ENCODE measurements at places on chromosomes 11 and 22.

- DNase-seq = no peak
These were observed 47.0 kb upstream of the TIMP3 start for GRCh38 chr22:32754413-32755041.

GRCh38 chr22:41239443-41240128 is 1.1 kb downstream of the CHADL start:
- DNase-seq = no peak

- no peak for DNase-seq
These were observed 40.9 kb upstream of the MUC5AC start for GRCh38 chr11:1116666-1117390.

DNA sequence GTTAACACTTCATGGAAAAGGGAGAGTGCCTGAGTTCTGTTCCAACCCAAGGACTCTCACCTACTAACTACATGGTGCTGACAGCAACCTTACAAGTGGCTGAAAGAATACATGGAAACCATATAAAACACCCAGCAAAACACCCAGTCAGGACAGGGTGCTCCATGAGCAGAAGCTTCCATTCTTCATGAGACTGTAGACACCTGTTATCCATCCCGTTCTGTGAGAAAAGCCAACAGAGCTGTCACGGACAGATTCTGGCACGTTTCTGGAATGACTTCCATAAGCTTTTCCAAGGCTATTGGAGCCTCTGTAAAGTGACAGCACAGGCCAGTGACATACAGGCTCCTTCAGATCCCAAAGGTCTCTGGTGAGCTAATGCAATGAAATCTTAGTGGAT is 23.2 kb downstream of the PRR14L start:
- no peak for DNase-seq

DNA sequence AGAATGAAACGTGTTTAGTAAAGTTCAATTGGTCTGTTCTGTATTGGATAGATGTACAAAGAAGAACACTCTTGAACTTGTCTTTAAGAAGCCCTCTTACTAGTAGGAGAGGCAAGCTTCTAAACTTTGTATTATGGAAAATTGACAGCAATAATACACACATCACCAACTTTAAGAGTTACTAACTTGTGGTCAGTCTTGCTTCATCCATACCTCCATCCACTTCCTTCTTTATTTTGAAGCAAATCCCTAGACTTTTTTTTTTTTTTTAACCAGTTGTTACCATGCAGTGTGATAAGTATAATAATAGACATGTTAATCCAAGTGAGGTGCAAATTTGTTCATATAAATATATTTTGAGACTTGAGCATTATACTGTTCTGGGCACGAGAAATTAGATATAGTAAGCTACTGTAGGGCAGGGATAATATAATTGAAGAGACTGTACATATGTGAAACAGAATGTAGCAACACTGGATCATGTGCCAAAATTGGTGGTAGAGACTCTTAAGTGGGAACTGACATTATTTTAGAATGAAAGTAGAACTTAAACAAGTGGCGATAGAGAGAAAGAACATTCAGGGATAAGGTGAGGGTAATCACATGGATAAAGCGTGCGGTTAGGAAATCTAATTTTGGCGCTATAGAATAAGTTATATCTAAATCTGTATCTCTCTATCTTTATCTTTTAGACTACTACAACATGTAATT is 6.5 kb downstream of the FAR1 start:
- DNase-seq = no peak

- DNase-seq = no peak
These were observed 24.7 kb downstream of the TUB start for GRCh38 chr11:8105666-8106065.

- peak; percentile 27 for DNase-seq
These were observed 85.9 kb downstream of the ZNF280B start for GRCh38 chr22:22422629-22423112.

- peak; percentile 63 for DNase-seq
These were observed 58.5 kb downstream of the IGLL1 start for GRCh38 chr22:23521441-23522113.

GRCh38 chr22:30969532-30970355 is 679 bp downstream of the TUG1 start:
- DNase-seq = peak; percentile 43

DNA sequence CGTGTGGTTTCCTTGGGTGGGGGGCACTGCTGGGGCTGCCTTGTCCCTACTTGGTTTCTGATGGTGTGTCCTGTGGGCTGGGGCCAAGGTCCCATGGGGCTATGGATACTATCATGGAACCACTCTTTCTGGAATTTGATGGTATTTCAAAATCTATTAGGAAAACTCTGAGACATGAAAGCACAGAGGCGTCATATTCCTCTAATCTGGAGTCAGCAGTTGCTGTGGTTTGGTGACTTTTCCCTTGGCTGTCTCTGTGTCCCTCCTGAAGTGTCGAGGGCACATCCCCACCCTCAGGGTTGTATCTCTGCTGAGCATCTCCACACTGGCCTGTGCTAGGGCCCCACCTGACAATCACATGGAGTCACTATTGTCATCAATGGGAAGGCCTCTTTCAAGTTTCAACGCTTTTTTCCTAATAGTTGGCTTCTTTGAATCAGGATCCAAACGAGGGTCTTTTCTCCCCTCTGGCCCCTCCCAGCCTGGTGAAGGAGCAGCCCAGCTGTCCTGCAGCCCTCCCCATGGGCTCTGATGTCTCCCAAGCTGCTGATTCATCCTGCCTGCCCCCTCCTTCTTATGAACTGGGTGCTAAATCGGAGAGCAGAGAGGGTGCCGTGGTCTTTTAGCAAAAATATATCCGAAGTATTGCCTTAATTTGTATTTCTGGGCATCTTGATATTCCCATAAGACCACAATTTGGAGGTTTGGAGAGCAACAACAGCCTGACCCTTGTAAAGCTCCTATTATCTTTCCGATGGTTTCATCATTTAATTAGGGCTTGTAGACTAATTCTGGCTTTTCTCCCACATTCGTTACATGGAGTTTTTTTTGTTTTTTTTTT is 38.5 kb downstream of the MED15 start:
- no peak for DNase-seq

DNA sequence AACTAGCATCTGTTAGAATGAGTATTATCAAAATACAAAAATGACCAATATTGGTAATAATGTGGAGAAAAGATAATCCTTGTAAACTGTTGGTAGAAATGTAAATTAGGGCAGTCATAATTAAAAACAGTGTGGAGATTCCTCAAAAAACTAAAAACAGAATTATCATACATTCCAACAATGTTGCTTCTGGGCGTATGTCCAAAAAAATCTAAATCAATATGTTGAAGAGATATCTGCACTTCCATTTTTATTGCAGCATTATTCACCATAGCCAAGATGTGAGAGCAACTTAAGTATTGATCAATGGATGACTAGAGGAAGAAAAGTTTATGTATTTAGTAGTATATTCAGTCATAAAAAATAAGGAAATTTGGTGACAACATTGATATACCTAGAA is 59.8 kb upstream of the OR9G4 start:
- DNase-seq = no peak

GRCh38 chr11:7451520-7451919 is 33.8 kb upstream of the OLFML1 start:
- DNase-seq = no peak

- DNase-seq = no peak
These were observed 98.0 kb downstream of the SLC36A4 start for GRCh38 chr11:93099806-93100205.

GRCh38 chr22:36021606-36022153 is 6.9 kb downstream of the RBFOX2 start:
- DNase-seq = no peak

DNA sequence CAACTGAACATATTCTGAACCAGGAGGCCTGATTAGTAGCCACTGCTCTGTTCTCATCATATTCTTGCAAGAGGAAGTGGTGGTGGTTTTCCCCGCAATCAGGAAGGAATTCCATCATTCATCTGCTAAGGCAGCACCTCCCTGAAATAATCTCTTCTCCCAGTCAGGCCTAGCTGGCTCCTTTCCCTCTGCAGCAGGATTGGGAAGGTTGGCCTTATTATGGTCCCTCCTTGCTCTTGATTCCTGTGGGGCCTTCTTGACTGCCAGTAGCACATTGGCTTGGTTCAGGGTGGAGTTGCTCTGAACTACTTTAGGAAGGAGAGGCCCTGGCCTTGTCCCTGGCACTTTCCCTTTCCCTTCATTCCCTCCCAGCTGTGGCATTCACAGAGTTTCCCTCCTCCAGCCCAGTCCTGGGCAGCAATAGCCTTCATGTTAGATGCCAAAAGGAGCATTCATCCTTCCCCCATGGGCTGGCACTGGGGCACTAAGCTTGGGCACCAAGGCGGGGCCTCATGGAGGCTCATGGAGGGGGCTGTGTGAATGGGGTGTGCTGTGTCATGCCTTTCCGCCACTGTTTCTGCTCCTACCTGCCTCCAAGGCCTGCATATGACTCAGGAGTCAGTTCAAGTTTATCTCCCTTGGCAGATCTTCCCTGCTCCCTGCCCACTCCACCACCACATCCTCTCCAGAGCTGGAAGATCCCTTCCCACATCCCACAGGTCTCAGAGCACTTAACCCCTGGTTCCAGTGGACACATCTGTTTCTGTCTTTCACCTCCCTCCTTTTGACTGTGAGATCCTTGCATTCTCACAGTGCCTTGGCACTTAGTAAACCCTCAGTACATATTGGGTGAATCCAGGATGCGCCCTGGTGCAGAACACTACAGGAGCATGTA is 27.6 kb upstream of the CD44 start:
- DNase-seq = no peak

GRCh38 chr11:94130298-94131046 is 1.8 kb downstream of the PANX1 start:
- no peak for DNase-seq

DNA sequence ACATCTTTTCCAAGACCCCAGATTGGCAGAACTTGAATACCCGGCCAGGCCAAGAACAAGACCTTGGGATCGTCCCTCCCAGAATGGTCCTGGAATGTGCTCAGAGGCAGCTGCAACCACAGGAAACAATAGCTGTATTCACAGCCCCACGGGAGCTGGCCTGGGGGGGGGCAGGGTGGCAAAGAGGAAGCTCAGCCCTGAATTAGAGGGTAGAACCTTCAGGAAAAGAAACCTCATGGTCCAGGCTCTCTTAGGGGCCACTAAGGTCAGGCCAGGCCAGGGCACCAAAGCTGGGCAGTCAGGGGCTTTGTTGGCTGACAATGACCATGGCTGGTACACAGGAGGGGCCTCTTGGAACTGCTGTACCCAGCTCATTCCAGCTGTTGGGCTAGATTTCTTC is 17.3 kb downstream of the RPL27A start:
- no peak for DNase-seq

- no peak for DNase-seq
These were observed 2.3 kb downstream of the SHANK3 start for GRCh38 chr22:50674606-50675552.

- DNase-seq = no peak
These were observed 20.1 kb upstream of the EIF3D start for GRCh38 chr22:36549033-36549432.

DNA sequence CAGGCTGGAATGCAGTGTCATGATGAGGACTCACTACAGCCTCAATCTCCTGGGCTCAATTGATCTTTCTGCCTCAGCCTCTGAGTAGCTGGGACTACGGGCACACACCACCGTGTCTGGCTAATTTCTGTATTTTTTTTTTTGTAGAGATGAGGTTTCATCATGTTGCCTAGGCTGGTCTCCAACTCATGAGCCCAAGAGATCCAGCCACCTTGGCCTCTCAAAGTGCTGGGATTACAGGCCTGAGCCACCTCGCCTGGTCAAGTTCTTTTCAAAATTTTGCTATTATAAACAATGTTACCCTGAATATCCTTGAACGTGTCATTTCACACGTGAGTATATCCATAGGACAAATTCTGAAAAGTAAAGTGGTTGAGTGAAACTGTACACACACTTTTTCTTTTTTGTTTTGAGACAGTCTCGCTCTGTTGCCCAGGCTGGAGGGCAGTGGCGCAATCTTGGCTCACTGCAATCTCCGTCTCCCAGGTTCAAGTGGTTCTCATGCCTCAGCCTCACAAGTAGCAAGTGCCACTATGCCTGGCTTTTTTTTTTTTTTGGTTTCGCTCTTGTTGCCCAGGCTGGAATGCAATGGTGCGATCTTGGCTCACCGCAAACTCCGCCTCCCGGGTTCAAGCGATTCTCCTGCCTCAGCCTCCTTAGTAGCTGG is 21.6 kb upstream of the EP300 start:
- DNase-seq = no peak

DNA sequence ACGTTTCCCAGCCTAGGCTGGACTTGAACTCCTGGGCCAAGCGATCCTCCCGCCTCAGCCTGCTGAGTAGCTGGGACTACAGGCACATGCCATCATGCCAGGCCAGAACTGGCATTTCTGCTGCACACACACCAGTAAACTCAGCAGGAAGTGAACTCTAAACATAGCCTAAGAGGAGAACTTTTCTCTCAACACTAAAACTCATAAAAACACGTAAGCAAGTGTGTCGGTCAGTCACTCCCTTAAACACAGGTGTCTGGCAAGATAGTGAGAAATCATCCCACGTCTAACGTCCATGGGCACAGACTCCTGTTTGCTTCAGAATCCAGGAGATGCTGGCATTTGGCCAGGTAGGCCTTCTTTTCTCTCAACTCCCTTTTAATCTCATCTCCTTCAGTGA is 104.8 kb downstream of the RPL27A start:
- peak; percentile 52 for DNase-seq

- no peak for DNase-seq
These were observed 12.6 kb downstream of the RRAS2 start for GRCh38 chr11:14346303-14346955.

GRCh38 chr11:103904324-103904667 is 132.1 kb upstream of the DDI1 start:
- no peak for DNase-seq

GRCh38 chr11:132960273-132961078 is 571.8 kb downstream of the OPCML start:
- no peak for DNase-seq

- no peak for DNase-seq
These were observed 176.4 kb downstream of the FAM181B start for GRCh38 chr11:82557274-82557673.

DNA sequence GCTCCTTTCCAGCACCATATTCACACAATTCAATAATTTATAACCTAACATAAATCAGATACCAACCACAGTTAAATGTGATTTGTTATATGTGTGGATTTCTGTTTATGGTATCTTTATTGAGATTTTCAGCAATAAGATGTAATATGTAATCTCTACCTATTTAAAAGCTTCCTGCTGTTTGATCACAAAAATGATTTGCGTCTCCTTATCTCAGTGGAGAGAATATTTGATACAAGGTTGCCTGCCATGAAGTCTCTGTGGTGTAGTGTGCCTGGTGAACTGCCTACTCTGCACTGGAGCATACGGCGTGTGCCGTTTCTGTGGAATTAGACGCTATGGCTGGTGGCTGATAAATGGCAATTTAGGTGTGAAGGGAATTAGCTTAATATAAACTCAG is 741.1 kb downstream of the NELL1 start:
- no peak for DNase-seq

GRCh38 chr22:49104434-49104833 is 723.2 kb downstream of the BRD1 start:
- DNase-seq = no peak

DNA sequence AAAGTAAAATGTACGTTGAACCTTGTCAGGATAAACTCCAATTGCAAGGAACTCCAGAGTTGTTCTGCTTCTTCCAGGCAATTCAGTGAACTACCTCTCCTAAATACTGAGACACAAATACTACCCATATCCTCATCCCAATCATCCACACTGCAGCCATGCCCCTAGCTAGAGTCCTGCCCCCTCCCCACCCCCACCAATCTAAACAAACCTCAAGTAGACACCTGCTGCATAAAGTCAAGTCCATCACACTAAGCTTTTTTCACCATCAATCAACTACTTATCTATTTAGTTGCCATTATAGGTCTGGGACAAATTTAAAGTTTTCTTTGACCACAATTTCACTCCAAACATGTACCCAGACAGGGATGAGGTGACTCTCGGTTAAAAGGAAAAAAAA is 93.2 kb upstream of the APOA1 start:
- no peak for DNase-seq

GRCh38 chr11:23903044-23903704 is 593.7 kb upstream of the LUZP2 start:
- no peak for DNase-seq
